ENCODE measurements at places on chromosomes 3 and 15.

GRCh38 chr3:172259726-172260248, 188.5 kb downstream of the GHSR start:
- no peak for DNase-seq

DNA sequence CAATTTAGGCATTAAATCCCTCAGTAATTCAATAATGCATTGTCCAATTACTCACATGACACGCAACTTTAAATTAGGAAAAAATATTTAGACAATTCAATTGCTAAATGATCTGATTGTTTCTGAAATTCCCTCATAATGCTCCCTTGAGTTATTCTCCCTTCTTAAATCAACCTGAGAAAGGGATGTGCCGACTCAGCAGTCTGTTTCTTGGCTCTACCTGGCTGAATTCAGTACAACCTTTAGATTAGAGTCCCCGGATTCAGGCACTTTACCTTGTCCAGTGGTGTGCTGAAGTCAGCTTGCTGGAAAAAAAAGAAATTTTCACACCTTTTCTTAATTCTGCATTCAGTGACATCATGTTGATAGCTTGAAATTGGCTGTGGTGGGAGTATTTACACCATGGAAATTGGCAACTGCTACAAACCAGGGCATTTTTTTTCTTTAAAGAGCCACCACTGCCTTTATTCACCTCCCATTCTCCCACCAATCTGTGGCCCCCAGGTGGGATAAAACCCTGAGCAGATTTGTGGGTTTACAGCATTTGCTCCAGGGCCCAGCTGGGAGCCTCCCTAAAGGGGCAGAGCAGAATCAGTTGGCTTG, 20.9 kb upstream of the LOXL1 start:
- no peak for DNase-seq

DNA sequence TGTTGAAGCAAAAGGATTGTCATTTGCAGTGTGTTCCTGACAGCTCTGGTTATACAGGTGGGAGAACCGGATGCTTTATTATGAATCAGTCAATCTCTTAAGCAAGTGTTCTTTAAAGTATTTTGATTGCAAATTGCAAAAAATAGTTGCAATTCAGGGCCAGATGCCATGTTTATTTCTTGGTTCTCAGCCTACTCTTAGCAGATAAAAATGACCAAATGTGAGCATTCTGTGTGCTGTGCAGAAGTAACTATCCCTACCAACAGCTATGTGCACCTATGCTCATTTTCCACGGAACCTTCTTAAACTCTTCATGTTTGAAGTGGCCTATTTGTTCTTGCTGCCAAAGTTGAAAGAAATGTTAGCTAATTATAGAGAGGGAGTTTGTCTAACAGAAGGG, 262.3 kb upstream of the RASGRP1 start:
- DNase-seq, result no peak

DNA sequence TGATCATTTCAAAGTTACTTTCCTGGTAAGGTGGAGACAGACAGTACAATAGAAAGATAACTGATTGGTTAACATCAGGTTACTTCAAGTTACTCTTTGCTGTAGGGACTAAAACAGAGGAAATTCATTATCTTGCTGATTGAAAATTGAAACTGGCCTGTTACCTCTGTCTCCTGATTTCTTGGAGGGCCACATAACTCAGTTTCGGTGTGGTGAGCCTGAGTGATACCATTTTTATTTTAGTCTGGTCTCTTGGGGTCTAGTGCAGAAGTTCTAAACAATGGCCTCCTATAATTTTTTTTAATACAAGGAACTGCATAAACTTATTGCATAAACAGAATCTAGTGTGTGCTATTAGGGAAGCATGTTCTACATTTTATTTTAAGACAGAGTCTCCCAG, 1.2 kb upstream of the ICE2 start:
- DNase-seq, result no peak

DNA sequence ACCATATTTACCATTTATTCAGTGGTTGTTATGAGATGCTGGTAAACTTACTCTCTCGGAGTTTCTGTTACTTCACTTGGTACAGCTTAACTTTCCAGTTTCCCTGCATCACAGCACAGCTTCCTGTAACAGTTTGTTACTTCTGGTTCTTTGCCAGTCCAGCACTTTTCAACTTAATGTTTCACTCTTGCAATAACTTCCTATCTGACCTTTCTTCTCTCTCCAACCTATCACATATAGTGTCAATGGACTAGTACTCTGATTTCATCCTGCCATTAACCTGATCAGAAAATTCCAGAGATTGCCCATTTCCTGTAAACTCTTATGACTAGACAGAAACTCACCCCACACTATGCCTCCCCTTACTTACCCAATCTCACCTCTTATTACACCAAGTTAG, 3.9 kb upstream of the ATP11B start:
- DNase-seq, result no peak
